SHP77 (cell line): ENCODE measurements at places on chromosomes 11 and 22.

DNA sequence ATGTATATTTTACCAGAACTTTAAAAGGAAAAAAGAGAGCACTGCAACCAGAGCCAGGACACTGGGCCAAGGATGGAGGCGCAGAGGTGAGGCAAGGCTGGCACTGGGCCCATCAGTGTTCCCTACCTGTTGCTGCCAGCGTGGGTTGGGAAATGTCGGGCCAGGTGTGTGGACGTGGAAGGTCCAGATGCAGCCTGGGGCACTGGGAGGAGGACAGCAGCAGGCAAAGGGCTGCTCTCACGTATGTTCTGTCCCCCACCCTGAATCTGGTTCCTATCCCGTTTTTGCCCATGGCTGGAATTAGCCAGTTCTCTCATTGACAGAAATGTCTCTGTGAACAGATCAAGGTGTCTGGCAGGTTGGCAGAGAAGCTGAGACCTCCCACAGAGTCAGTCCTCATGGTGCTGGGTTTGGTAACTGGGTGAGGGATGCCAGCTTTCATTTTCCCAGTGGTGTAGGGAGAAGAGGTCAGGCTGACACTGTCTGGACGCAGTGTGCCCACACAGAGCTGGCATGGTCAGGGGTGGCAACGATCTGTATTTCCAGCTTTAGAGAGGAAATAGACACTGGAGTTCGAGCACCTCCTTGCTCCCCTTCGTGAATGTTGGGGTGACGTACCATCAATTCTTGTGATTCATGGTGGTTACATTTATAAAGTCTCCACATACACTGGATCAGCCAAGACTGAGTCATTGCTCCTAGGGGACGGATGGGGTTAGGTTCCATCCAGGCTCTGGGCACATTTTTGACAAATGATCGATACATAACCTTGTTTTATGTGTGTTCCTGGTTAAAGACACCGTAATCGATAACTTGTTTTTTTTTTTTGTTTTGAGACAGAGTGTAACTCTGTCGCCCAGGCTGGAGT, 4.3 kb upstream of the PNPLA3 start:
- no peak for DNase-seq

- DNase-seq: no peak
Measured at GRCh38 chr22:19603767-19604166, 79.6 kb upstream of the CLDN5 start.

- no peak for DNase-seq
Measured at GRCh38 chr11:19243613-19244012, 2.9 kb upstream of the E2F8 start.

DNA sequence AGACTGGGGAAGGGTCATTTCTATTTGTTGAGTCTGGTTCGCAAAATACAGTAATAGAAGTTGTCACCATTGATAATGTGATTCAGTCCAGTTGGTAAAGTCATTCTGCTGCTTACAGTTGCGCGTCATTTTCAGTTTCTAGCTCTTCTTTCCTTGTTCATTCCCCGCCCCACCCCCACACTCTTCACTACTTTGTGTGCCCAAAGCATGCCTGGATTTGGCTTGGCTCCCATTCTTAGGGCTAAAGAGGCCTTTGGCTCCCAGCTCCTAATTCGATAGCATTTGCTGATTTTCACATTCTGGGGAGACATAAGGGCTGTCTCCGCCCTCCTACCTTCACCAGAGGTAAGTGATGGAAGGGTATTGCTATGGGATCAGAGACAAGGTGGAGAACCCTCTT, 43.0 kb downstream of the CECR2 start:
- no peak for DNase-seq

DNA sequence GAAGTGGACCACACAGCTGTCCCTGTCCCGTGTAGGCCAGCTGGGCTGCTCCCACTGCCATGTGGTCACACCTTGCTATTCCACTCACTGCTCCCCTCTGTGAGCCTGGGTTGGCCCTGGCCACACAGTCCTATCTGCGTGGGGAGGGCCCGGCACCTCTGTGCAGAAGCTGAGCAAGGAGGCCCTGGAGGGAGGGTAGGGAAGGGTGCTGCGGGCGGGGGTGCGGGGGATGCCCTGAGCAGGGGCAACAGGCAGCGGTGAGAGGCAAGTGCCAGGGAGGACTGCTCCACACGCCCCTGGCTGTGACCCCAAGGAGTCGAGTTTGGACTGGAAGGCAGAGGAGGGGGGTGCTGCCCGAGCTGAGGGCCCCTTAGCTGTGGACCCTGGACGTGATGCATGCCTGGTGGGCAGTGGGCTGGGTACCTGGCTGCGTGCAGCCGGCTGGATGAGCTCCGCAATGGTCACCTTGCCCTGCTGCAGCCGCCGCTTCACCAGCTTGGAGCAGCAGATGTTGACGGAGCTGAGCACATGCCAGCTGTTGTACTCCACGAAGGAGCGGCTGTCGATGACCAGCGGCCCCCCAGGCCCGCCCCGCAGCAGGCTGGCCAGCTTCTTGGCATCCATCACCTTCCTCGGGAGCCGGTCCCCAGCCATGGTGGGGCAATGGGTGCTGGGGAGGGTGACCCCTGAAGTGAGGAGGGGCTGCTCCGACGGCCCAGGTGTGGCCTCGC, 6.7 kb downstream of the DUSP8 start:
- DNase-seq: no peak

DNA sequence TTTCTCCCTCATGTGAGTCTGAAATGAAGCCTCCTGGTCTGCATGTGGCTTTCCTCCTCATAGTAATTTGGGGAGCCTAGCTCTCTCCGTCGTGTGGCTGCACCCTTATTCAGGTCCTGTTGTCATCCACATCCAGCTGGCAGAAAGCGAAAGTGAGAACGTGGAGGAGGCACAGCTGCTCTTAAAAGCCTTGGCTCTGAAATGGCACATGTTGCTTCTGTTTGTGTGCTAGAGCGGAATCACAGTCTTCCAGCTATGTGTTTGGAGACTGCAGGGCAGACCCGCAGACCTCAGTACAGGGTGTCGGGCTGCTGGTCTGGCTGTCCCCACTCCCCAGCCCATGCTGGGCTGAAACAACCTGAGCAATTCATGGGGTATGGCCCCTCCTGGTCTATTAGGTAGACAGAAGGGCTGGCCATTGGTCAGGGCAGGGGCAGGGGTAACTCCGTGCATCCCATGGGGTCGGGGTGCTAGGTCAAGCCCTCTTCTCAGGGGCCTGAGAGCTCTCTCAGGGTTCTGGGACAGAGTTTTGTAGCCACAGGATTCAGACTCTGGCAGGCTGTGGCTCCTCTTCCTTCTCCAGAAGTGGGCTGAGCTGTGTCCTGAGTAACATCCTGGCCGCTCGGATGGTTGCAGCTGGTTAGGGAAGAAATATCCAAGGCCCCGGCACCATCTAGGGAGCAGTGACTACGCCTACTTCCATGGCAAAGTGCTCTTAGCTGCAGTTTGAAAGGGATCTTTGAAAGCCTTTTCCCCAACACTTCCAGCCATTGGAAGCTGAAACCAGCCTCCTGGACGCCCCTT, 50.6 kb downstream of the C11orf96 start:
- peak; percentile 29 for DNase-seq

DNA sequence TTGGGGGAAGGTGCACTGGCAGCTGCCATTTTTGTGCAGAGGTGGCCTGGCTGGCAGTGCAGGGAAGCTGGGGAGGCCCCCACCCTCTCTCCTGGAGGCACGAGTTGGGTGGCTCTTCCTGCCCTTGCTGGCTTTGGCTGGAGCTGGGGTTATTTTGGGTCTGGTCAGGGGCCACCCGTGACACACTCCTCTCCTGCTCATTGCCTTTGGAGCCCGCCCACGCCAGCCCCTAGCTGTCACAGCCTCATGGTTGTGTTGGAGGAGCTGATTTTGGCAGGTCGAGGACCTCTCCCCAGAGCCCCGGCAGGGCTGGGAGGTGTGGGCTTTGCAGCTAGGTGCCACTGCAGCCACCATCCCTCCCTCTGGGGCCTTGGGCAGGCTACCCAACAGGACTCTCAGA, 21.5 kb downstream of the FBLN1 start:
- no peak for DNase-seq

GRCh38 chr11:100639140-100639539, 47.9 kb upstream of the ARHGAP42 start:
- no peak for DNase-seq

GRCh38 chr11:11971906-11972547, 36.4 kb downstream of the DKK3 start:
- DNase-seq: no peak

DNA sequence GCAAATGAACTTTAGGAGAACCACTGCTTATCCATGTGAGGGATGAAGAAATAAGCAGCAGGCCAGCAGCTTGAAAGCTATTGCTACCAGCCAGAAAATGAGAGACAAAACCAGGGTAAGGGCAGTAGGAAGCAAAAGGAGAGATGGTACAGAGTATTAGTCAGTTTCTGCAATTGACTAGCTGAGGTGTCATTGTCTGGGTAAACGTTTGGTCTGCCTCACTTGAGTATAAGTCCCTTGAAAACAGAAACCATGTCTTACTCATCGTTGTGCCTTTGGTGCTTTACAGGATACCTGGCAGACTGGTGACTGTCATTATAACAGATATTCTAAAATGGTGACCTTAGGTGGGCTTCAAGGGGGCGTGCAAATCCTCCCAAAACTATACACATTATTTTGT, 63.9 kb upstream of the USP47 start:
- no peak for DNase-seq

GRCh38 chr11:64723907-64724862, 1.2 kb upstream of the NRXN2 start:
- no peak for DNase-seq

GRCh38 chr22:36010090-36010489, 18.5 kb downstream of the RBFOX2 start:
- no peak for DNase-seq

DNA sequence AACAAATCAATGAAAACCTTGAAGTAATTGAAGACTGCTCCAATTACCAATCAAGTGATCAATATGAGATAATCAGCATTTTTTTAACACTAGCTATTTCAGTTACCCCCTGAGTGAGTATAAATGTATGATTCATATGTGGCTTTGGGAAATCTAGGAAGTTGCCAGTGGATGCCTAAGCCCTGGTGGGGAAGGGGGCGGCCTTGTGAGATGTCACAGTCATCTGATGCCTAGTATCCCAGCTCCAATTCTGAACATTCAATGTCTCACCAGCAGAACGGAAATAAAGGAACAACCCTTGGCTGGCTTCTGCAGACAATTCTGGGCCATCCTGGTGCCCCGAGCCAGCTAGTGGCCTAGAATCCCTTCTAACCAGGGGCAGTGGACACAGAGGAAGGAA, 58.5 kb upstream of the TIMP3 start:
- DNase-seq: no peak

GRCh38 chr11:15871904-15872626, 484.3 kb downstream of the SOX6 start:
- no peak for DNase-seq

- DNase-seq: no peak
Measured at GRCh38 chr11:69339983-69340565, 46.1 kb downstream of the MYEOV start.

DNA sequence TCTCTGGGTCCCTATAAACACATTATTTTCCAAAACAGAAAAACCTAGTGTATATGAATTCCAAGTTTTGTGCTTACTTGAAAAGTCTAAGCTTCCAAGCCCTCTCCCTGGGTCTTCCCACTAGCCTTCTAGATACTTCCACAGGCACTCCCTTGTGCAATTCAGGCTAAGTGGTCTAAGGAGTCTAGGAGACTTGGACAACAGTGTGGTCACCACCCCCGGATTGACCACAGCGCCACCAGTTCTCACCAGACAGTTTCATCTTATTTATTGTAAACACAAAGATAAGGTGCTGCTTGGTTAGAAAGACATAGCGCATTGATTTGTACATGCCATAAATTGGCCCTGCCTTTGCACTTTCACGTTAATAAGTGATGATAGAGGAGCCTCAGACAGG, 623.9 kb downstream of the OPCML start:
- no peak for DNase-seq

GRCh38 chr22:37273126-37273845, 9.0 kb upstream of the CYTH4 start:
- no peak for DNase-seq

- peak; percentile 95 for DNase-seq
Measured at GRCh38 chr11:75388386-75389275, 10.7 kb upstream of the RPS3 start.

GRCh38 chr11:115496892-115497291, 7.3 kb downstream of the CADM1 start:
- no peak for DNase-seq

DNA sequence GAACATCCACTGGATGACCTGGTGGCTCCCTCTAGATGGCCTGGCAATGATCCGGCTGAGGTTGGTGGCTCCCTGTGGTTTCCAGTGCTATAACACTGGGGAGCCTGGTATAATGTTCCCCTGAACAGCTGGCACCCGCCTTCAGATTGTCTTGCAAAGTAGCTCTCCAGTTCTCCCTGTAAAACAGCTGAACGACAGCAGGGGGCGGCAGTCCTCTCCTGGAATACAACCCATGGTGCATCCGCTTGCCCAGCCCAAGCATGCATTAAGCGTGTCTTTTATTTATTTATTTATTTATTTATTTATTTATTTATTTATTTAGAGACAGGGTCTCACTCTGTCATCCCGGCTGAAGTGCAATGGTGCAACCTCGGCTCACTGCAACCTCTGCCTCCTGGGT, 258.9 kb downstream of the BUD13 start:
- no peak for DNase-seq

DNA sequence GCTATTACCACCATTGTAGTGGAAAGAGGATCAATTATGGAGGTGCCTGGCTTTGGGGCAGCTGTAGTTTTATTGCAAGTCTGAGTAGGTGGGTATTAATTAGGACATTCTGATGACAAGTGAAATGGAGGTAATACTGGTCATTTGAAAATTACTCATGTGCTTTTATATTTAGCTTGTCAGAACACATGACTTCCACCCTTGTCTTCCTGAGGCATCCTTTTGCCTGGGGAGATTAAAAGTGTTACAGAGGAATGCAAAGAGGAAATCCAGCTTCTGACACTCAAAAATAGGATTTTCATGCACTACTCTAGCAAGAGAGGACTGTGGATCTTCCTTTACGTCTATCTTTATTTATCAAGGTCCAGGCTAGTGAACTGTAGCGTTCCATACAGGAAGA, 44.7 kb upstream of the CAPRIN1 start:
- no peak for DNase-seq

DNA sequence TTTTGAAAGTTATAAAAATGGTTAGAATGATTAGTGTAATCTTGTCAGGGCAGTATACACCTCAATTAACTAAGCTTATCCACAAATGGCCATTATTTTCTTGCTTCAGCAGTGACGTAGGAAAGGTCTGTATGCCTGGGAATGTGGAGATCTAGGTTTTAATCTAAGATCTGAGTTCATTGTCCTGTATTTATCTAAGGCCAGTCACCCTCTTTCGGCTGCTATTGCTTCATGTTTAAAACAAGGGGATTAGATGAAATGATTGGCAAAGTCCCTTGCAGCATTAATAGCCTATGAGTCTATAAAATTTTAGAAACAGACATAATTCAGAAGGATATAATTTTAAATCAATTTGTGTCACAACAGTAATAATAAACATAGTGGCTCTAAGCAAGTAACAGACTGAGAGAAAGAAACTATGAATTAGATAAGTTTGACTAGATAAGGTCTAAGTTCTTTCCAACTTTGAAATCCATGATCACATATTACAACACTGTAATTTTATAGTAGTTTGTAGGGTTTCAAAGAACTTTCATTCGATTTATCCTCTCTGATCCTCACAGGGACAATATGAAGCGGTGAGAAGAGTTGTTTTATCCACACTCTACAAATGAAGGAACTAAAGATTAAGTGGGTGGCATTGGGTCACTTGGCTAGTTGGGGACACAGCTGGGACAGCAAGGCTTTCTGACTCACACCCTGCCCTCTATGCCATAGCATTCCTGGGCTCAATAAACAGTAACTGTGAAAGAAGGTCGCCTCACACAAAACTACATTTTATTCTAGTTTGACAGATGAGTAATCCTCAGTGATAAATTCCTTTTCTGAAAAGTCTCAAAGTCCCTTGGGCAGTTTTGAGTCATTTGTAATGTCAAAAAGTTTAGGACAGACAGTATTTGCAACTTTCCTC, 60.6 kb upstream of the RDX start:
- DNase-seq: no peak
